ENCODE measurements at places on chromosomes 12 and 14.

- DNase-seq: peak; percentile 80
Observed at GRCh38 chr12:12331244-12331771, 18.7 kb downstream of the MANSC1 start.

DNA sequence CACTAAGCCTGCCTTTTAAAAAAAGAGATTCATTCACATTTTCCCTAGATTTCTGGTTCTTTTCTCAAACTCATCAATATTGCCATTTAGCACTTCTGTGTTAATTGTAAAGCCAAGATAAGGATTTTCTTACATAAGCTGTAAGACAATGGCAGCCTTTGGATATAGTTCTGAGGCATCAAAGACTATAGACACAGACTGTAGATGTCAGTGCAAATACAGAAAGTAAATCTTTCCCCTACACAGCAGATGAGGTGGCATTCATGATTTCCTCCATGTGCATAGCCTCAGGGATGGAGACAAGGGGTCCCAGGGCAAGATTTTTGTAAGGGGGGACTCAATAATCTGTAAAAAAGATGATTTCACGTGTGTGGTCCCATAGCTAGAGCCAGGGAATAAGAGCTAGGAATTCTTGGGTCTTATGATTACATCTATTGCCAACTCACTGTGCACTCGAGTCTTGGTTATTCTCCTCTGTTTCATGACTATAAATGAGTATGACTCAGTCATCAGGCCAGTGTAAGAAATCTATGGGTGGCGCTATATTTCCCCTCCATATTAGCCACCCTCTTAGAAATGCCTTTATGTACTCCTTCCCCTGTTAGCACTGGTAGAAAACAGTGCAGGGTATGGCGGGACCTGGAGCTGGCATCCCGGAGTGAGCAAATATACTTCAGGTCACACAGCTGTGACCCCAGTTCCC is 207.5 kb downstream of the EXOC5 start:
- no peak for DNase-seq

- DNase-seq: no peak
Observed at GRCh38 chr14:99201351-99202073, 70.5 kb downstream of the BCL11B start.

GRCh38 chr14:104248203-104249055 is 110.0 kb downstream of the KIF26A start:
- no peak for DNase-seq

GRCh38 chr12:4446335-4446734 is 720 bp upstream of the FGF6 start:
- no peak for DNase-seq

- peak; percentile 90 for DNase-seq
Observed at GRCh38 chr14:76203086-76204001, 51.6 kb downstream of the GPATCH2L start.

DNA sequence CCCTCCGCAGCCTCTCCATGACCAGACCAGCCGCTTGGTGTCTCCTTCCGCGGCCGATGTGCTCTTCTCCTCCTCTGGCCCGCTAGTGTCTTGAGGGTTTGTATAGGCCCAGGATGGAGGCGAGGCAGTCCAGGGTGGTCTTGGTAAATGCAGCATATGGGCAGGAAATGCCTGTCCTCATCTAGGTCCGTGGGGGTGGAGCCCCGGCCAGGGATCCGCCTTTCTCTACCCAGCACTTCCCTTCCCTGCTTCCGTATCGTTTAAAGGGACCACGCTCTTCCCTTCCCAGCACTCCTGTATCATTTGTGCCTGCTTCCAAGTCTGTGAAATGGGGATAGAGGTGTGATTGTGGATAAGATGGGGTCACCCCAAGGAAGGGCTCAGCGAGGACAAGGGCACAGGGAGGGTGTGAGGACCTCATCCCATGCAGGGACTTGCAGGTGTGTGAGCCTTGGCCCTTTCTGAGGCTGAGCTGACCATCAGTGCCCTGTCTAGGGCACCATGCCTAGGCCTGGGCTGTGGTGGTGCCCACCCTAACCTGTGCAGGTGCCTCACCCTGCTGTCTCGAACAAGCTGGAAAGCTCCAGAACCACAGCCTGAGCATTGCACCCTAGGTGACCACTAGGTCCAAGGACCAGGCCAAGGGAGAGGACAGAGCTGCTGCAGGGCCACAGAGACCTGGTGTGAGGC is 326.8 kb upstream of the RTL1 start:
- DNase-seq: no peak

- no peak for DNase-seq
Observed at GRCh38 chr14:20775043-20775442, 6.0 kb upstream of the RNASE6 start.
